ENCODE measurements at places on chromosomes 7 and 10. TPM values are rescaled to one million over a fixed set of nuclear protein-coding genes. Genes with fewer than 3 reads are reported as not detected.

Gene PLXDC2
- 0.54 TPM for total RNA-seq

DNA sequence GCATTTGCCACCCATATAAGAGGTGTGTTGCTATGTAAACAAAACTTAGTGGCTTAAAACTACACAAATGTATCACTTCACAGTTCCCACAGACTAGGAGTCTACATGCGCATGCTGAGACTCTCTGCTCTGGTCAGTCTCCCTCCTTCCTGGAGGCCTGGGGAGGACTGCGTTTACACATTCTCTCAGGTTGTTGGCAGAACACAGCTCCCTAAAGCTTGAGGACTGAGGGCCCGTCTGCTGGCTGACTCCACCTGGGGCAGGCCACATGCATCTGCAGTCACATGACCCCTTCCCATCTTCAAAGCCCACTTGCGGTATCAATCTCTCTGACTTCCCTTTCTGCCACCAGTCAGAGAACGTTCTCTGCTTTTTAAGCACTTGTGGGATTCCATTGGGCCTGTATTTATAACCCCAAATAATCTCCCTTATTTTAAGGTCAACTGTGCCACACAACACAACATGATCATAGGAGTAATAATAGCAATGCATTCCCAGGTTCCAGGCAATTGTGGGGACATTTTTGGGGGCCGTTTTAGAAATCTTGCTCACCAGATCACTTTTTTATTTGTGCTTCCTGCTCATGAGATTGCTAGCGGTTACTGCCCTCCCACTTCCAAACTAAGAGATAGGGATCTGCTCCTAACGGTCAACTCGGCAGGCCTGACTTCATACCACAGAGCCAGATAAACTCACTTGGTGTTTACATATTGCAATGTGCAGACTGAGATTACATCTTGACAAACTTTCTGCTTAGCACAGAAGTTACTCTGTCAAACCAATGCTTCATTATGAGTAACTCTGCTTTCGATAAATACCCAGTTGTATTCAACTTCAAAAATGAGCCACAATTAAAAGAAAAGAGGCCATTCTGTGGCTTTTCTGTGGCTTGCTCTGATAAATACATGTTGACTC is 96.3 kb downstream of the ALOX5 start:
- peaks cover 10% of the 10 kb centered on the region for H3K4me1 ChIP-seq
- no peak overlapping the region for H3K4me3 ChIP-seq
- H3K27me3 ChIP-seq = no peaks in the 10 kb centered on the region
- DNase-seq = no peak
- H3K36me3 ChIP-seq = no peaks in the 10 kb centered on the region

GRCh38 chr10:20999699-21000098 is 102.6 kb upstream of the NEBL start:
- no peaks in the 10 kb centered on the region for H3K4me1 ChIP-seq
- DNase-seq = no peak
- no peaks in the 10 kb centered on the region for H3K36me3 ChIP-seq
- no peak overlapping the region for H3K4me3 ChIP-seq
- no peak overlapping the region for H3K27ac ChIP-seq

Gene ARHGEF35
- 15.7 TPM for total RNA-seq

DNA sequence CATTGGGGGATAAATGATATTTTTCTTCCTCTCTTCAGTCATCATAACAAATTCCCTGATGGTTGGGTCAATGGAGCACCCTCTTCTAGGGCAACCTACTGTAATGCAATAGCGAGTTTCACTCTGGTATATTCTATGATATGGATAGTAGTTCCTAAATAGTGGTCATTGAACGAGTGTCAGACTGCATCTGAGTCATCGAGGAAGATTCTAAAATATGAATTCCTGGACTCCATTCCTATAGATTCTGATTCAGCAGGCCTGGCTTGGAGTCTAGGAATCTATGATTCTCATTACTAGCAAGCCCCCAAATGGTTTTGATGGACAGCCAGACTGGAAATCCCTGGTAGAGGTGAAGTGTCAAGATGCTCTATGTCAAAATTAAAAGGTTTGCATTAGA is 254.5 kb downstream of the BUB3 start:
- no peak overlapping the region for H3K27ac ChIP-seq
- no peaks in the 10 kb centered on the region for H3K4me1 ChIP-seq
- H3K27me3 ChIP-seq = no peaks in the 10 kb centered on the region
- H3K4me3 ChIP-seq = no peak overlapping the region
- no peak for DNase-seq

Gene ELFN1
- 2.3 TPM for total RNA-seq

Gene DNAJC12
- total RNA-seq = 1.4 TPM

Gene DKK1
- 1,709 TPM for total RNA-seq

DNA sequence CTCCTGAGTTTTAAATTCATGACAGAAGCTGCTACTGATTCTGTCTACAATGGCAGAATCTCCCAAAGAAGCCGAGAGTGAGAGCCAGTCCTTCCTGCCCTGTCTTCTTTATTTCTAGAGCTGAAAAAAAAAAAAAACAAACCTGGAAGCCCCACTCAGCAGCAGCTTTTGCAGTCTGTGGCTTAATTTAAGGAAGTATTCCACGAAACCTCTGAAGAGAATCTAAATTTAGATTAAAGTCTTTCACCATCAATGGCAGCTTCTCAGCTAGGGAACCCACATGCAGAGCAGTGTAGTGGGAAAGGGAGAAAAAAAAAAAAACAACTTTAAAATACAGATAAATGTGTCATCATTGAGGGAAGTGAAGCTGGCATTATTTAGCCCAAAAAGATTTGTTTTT is 23.4 kb downstream of the SMURF1 start:
- H3K4me1 ChIP-seq = 0 out of 2 replicates have a peak, but pooled peaks cover 3% of the 10 kb centered on the region
- no peak overlapping the region for H3K4me3 ChIP-seq
- H3K27me3 ChIP-seq = no peaks in the 10 kb centered on the region
- no peaks in the 10 kb centered on the region for H3K36me3 ChIP-seq

DNA sequence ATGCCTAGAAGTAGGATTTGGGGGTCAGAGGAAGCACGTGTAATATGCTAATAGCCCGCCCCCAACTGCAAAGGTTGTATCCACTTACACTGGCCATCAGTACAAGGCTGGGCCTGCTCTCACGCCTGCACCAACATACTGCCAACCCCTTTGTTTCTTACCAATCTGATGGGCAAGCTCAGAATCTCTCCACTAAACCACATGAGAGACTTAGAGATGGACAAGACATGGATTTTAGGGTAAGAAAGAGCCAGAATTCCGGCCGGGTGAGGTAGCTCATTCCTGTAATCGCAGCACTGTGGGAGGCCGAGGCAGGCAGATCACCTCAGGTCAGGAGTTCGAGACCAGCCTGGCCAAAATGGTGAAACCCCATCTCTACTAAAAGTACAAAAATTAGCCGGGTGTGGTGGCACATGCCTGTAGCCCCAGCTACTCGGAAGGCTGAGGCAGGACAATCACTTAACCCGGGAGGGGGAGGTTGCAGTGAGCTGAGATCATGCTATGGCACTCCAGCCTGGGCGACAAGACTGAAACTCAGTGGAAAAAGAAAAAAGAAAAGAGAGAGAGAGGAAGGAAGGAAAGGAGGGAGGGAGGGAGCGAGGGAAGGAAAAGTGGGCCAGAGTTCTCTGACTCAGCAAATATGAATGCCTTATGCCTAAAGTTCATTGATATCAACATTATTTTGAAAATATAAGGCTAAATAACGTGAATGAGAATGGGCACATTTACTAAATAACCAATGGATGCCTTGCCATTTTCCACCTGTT is 162.2 kb downstream of the SLIT1 start:
- H3K36me3 ChIP-seq = no peaks in the 10 kb centered on the region
- no peak overlapping the region for H3K4me3 ChIP-seq
- H3K4me1 ChIP-seq = peaks cover 8% of the 10 kb centered on the region
- no peak for DNase-seq
- 0 out of 2 replicates have a peak, but pooled peaks cover 1% of the 10 kb centered on the region for H3K27me3 ChIP-seq

- no peak for DNase-seq
- H3K27me3 ChIP-seq = no peaks in the 10 kb centered on the region
- H3K4me1 ChIP-seq = no peaks in the 10 kb centered on the region
- H3K4me3 ChIP-seq = no peak overlapping the region
These were observed 13.0 kb downstream of the SCART1 start for GRCh38 chr10:133466683-133467275.

DNA sequence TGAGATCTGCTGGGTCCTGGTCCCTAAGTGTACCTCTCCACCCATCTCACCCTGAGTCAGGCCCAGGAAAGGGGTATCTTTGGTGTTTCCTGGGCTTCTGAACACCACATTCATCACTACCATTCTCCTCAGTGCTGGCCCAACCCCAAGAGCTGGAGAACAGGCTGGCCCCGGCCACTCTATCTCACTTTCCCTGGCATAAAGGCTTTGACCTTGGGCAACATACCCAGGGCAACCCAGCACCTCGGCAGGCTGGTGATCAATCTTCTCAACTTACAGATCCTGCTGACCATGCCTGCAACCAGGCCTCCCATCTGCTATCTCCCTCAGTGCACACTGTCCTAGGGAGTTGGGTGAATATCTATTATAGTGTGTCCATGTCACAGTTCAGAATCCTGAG is 2.1 kb downstream of the VSIR start:
- peaks cover 71% of the 10 kb centered on the region for H3K4me1 ChIP-seq
- H3K27ac ChIP-seq = peak overlapping the region; percentile 1
- no peaks in the 10 kb centered on the region for H3K36me3 ChIP-seq
- no peak for DNase-seq
- H3K27me3 ChIP-seq = no peaks in the 10 kb centered on the region

DNA sequence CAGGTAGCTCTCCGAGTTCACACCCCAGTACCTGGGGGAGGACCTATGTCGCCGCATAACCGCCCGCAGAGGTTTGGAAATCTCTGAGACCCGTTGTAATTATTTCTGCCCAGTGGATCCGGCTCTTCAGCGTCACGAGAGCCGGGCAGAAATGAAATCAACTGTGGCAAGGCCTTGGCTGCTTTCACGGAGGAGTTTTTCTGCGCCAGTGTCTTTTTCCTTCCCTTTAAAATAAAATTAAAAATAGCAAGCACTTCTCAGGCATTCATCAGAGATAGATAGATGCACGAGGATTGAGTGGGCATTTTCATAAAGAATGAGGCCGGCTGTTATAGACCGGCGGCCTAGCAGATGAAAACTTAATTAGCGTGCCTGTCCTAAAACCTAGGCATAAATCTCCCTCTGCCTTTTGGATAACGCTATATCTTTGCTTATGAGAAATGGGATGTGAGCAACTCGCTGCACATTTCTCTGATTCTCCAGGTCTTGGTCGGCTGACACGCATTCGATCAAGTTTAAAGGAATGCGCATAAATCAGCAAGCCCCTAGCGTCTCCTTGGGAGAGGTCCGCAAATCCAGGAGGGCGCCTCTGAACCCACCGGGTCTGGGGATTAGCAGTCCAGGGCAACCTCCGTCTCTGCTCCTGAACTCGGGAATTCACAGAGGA is 6.4 kb downstream of the HOXA13 start:
- H3K4me1 ChIP-seq = no peaks in the 10 kb centered on the region
- no peaks in the 10 kb centered on the region for H3K27me3 ChIP-seq
- no peaks in the 10 kb centered on the region for H3K36me3 ChIP-seq
- no peak overlapping the region for H3K4me3 ChIP-seq

- H3K36me3 ChIP-seq = peaks cover 3% of the 10 kb centered on the region
- H3K27ac ChIP-seq = peak overlapping the region; percentile 70
- no peak for DNase-seq
These were observed 4.9 kb downstream of the DKK1 start for GRCh38 chr10:52318822-52319464.
